ENCODE measurements at places on chromosomes 11 and 22.

GRCh38 chr22:19981171-19981960 lies 35.3 kb downstream of the ARVCF start:
- DNase-seq, result no peak

DNA sequence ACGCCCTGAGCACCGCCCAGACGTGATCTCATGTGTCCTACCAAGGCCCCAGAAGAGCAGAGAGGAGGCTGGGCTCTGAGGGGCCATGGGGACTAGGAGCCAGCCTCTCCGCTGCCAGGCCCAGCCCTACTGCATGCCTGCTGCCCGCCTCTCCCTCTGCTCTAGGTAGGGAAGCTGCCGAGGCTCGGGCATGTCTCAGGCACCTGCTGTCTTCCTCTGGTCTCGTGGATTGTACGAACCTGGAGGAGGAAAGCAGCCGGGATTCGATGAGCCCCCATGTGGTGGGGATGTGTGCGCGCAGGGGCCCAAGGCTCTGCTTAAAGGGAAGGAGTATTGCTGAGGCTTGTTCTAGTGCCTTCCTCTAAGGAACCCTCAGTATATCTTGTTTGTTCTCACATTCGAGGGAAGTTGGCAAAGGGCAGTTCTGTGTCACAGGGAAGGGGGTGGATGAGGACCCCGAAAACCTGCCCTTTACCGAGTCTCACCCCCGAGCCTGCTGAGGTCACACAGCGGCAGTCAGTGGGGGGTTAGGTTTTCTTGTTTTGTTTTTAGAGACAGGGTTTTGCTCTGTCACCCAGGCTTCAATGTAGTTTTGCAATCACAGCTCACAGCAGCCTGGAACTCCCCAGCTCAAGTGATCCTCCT lies 21.2 kb downstream of the DAGLA start:
- DNase-seq, result no peak

- DNase-seq, result no peak
These were observed 407.6 kb downstream of the CTTN start for GRCh38 chr11:70805971-70806370.

GRCh38 chr11:59669611-59670009 lies 773 bp upstream of the PATL1 start:
- DNase-seq, result peak; percentile 45

DNA sequence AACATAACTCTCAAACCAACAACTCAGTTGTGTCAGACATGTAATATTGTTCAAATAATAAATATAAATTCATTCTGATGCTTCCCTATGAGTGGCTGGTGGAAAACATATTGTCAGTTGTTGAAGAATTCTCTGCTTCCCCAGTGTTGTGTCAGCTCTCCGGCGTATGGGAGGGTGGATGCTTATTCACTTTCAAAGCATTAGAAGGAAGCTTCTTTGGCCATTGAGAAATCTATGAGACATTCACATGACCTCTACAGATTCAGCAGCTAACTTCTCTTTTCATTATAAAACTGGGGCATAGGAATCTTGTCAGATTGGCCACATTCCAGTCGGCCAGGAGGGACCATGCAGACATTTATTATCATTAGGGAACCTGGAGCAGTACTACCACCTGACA lies 2.9 kb downstream of the OR51V1 start:
- peak; percentile 4 for DNase-seq

GRCh38 chr11:86919557-86920210 lies 35.5 kb downstream of the FZD4 start:
- DNase-seq, result peak; percentile 36

DNA sequence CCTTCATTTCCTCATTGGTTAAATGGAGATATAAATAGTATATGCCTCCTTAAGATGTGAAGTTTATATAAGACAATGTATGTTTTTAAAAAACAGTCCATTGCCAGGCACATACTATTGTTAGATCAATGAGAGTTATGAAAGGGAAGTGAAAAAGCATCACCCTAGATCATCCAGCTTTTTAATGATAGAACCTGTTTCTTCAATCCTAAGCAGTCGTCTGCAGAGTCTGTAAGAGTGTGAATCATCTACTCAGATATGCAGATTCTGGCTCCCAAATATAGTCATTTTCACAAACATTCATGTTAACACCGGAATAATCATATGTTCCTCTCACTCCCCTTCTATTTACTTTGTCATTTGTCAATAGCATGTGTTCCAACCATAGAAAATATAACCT lies 65.3 kb upstream of the SLN start:
- DNase-seq, result no peak

DNA sequence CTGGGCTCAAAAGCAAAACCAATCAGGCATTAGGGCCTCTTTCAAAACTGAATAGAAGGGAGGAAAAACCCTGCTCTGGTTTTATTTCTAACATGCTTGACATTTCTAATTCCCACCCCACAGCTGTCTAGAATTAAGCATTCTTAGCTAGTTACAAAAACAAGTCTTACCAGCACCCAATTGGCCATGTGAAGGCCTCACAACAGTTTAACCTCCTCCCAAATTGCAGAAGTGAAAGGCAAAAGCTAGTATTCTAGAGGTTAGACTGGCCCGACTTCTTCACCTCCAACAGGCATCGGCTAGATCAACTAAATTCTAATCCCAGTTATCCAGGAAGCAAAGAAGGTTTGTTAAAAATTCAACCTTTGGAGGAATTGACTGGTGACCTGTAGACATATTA lies 6.5 kb downstream of the SF1 start:
- no peak for DNase-seq

- no peak for DNase-seq
These were observed 4.9 kb downstream of the UBE2L6 start for GRCh38 chr11:57562596-57562995.

GRCh38 chr11:77042111-77042726 lies 8.0 kb downstream of the B3GNT6 start:
- no peak for DNase-seq

- no peak for DNase-seq
These were observed 34.9 kb upstream of the PICALM start for GRCh38 chr11:86103808-86104207.

DNA sequence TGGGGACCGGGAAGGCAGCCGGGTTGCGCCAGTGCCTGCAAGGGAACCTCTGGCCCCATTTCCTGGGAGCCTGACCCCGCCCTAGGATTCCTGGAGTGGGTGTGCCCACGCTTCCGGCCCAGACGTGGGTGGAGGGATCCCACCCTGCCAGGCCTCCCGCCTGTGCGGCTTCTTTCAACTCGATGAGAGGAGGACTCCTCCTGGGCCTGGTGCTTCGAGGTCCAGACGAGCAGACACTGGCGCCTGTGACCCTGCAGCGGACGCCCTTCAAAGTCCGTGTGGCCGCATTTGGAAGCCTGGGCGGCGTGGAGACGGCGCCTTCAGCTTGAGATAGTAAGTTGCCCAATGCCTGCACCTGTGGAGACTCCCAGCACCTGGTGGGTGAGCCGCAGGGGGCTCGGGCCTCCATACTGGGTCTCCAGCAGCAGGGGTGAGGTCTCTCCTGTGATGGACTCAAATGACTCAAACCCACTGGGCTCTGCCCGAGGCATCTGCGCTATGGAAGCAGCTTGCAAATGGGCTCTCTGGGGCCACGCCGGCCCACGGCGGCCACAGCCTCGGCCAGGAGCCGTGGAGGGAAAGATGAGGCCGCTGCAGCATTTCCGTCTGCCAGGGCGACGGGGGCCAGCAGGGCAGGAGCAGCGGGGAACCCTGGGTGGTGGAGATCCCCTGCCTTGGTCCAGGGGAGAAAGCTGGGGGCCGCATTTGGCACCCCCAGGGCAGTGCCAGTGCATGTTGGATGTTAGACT lies 64.3 kb upstream of the PPARA start:
- peak; percentile 85 for DNase-seq

- no peak for DNase-seq
These were observed 10.2 kb downstream of the KCNJ4 start for GRCh38 chr22:38444783-38445182.

GRCh38 chr22:44615602-44616180 lies 86.3 kb upstream of the PRR5 start:
- no peak for DNase-seq

- no peak for DNase-seq
These were observed 99.3 kb downstream of the CEP164 start for GRCh38 chr11:117426941-117427340.

GRCh38 chr11:91041626-91042025 lies 818.8 kb upstream of the CHORDC1 start:
- no peak for DNase-seq

DNA sequence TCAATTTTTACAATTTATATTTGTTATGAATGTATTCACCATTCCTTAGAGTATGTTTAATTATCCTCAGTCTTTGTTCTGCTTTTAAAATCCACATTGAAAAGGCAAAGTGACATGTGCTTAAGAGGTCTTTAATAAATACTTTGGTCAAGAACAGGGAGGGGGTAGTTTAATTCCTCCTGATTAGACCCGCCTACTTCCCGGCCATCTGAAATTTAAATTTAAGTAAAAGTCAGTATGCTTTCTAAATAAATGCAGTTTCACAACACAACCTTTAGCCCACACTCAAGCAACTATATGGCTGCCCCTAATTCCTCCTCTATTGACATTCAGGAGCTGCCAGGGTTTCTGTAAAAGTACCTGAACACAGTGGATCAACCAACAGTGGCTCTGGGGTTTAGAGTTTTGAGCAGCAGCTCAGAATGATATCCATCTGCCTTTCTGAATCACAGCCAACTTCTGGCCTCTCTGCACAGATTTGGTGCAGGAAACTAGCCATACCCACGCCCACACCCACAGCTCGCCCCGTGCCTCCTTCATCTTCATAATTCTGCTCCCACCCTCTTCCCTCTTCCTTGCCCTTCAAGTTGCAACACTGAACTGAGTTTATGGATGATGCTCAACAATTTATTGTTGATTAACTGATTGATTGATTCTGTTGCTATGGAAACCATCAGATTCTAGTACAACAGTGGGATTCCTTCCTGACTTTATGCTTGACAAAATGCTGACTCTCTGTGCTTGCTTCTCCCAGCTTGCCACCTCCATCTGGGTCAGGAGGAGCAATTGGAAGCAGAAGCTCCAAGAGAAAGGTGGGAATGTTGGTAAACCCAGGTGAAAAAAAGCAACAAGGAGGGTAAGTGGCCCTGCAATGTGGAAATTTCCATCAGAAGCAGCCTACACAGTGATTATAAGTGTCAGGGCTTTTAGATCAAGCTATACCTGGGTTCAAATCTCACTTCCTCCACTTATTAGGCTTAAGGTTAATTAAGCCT lies 70.8 kb downstream of the PANX1 start:
- no peak for DNase-seq

- no peak for DNase-seq
These were observed 45.8 kb upstream of the TH start for GRCh38 chr11:2217211-2218030.

GRCh38 chr22:49734882-49735281 lies 92.8 kb downstream of the BRD1 start:
- no peak for DNase-seq

GRCh38 chr11:13939961-13940906 lies 22.3 kb upstream of the SPON1 start:
- no peak for DNase-seq

DNA sequence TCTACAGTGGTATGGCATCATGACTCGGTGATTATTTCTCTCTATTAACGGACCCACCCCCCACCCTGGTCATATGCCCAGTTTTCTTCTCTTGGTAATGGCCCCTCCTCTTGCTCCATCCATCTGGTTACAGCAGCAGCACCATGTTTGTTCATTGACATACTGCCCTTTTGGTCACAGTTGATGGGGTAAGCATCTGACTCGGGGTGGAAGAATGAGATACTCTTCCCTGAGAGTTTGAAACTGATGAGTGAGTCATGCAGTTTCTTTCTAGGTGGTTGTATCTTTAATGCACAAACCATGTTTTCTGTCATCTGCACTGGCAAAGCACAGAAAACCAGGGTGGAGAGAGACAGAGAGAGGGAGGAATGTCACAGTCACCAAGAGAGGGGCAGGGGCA lies 126.0 kb downstream of the SYN3 start:
- no peak for DNase-seq

DNA sequence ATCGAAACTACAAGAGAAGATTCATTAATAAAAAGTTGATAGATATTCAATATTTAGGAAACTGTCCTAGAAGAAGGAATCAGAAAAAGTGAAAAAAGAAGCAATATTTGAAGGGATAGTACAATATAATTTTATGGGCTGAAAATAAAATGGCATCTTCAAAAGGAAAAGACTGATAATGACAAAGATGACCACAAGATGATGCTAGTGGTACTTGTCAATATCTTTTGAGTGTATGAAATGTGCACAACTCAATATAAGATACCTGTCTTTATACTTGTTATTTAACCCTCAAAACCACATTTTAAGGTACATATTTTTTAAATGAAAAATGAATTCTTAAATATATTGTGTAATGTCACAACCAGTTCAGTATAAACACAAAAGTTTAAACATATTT lies 1059.6 kb upstream of the RAG2 start:
- DNase-seq, result no peak

- DNase-seq, result no peak
These were observed 39.4 kb downstream of the ZBTB16 start for GRCh38 chr11:114098927-114099326.

DNA sequence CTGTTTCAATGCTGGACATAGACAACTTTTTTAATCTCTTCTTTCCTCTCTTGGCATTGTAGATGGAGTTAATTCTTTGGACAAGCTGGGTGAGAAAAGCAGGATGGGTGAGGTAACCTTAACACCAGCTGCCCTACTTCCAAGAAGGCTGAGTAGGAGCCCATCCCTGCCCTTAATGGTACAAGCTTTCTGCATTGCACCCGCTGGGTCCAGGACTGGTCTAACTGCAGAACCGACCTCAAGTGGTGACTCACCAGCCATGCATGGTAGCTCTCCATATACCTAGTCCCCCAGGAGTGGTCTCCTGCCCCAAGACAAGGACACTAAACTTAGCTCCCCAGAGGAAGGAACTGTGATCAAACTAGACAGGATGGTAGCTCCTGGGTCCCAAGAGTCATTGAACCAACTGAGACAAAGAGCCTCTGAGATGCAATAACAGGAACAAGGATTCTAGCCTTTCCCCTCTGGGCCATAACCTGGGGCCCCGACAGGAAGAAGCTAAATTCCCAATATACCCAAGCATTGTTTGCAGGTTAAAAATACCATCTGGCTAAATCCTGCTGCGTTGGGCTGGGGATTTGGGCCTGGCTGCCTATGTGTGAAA lies 32.1 kb downstream of the RPL27A start:
- DNase-seq, result no peak

- DNase-seq, result no peak
These were observed 1.6 kb upstream of the DDX10 start for GRCh38 chr11:108663154-108663877.

DNA sequence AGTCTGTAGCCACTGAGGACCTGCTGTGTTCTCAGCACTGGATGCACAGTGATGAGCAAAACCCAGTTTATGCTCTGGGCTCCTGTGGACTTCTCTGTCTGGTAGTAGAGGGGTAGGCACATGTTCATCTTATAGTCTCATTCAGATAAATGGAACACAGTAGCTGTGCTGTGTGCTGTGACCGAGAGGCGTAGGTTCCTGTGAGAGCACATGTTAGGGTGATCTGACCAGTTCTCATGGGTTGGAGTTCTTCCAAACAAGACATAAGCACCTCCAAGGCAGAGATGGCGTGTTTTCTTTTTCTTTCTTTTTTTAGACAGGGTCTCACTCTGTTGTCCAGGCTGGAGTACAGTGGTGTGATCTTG lies 154.8 kb upstream of the RASSF10 start:
- DNase-seq, result no peak

- DNase-seq, result peak; percentile 89
These were observed at the start of gene PKNOX2 for GRCh38 chr11:125164422-125165110. Gene PKNOX2 (plus strand): TSS chr11:125164751. CDS start chr11:125351306, 186,555 bp downstream.

All from hepatic stellate cell (primary cell).